ENCODE measurements at places on chromosomes 1 and 21. TPM values are rescaled to one million over a fixed set of nuclear protein-coding genes. Genes with fewer than 3 reads are reported as not detected.

- H3K4me1 ChIP-seq, result no peaks in the 10 kb centered on the region
- no peak for DNase-seq
- H3K36me3 ChIP-seq, result no peaks in the 10 kb centered on the region
- H3K27me3 ChIP-seq, result no peaks in the 10 kb centered on the region
- no peak overlapping the region for H3K4me3 ChIP-seq
Measured at GRCh38 chr1:4017636-4018365, 117.7 kb upstream of the C1orf174 start.

DNA sequence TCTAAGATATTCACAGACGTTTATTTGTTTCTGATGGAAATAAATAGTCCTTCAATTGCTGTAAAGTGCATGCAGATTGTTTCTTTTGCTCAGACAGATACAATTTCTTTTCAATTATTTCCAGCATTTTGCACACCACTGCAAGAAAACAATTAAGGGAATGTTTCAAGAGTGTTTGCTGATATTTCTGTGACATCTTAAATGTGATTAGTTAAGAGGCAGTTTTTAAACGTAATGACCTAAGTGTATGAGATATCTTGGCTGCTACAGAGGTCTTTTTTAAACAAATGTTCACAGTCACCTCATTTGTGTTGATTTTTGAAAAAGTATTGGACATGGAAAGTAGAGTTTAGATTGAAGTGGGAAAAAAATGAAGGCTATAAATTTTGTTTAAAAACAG, 262.3 kb upstream of the BRINP3 start:
- no peaks in the 10 kb centered on the region for H3K4me1 ChIP-seq
- no peak for DNase-seq
- no peak overlapping the region for H3K27ac ChIP-seq
- no peaks in the 10 kb centered on the region for H3K27me3 ChIP-seq
- no peak overlapping the region for H3K4me3 ChIP-seq
- no peaks in the 10 kb centered on the region for H3K36me3 ChIP-seq

- H3K27ac ChIP-seq, result no peak overlapping the region
- H3K4me3 ChIP-seq, result no peak overlapping the region
- no peaks in the 10 kb centered on the region for H3K27me3 ChIP-seq
- DNase-seq, result no peak
Measured at GRCh38 chr1:193884848-193885558, 698.6 kb upstream of the B3GALT2 start.

DNA sequence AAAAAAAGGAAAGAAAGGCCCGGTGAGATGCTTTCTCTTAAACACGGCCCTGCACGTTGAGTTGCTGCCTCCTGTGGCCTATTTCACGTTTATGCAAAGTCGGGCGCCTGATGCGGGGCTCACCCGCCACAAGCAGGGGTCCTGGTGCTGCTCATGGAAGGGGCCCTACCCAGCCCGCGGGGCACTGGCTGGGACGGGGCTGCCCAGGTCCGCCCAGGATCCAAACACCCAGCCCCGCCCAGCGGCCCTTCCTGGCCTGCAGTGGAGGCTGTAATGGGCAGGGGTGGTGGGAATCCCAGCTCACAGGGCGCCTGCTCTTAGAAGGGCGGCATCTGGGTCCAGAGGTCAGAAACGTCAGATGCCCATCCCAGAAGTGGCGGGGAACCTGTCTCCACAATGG, 1.6 kb downstream of the COL6A2 start:
- peaks cover 5% of the 10 kb centered on the region for H3K36me3 ChIP-seq
- DNase-seq, result peak; percentile 55
- H3K4me1 ChIP-seq, result peaks cover 6% of the 10 kb centered on the region

DNA sequence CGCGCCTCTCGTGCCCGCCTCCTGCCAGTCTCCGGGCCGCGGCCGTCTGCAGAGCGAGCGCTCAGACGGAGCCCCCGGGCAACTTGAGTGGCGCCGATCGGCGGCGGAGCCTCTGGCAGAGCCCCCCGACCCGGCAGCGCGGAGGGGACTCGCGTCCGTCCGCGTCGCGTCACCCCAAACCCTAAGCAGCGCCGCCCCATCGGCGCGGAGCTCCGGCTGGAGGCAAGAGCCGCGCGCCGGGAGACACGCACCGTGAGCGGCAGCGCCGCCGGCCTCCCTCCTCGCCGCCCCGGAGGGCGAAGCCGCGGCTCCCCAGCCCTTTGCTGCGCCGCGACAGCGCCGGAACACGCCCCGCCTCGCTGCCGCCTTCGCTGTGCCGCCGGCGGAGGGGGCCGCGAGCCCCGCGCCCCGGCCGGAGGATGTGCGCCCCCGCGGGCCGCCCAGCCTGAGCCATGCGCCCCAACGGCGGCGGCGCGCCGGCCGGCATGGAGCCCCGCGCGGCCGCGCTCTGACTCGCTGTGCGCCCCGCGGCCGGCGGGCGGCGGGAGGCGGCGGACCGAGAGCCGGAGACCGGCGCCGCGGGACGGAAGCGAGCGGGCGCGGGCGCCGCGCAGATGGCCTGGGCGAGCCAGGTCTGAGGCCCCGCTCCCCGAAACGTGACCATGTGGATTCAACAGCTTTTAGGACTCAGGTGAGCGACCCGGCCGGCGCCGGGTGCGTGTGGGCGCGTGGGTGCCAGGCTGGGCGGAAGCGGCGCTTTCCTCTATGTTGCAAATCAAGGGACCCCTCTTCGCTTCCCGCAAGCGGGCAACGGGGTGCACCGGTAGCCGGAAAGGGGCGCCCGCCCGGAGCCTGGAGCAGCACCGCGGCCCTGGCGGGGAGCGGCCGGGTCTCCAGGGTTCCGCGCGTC, 610 bp downstream of the AJAP1 start:
- DNase-seq, result peak; percentile 37
- H3K4me3 ChIP-seq, result no peak overlapping the region
- peaks cover 5% of the 10 kb centered on the region for H3K4me1 ChIP-seq
- H3K27me3 ChIP-seq, result peaks cover 82% of the 10 kb centered on the region
- H3K36me3 ChIP-seq, result no peaks in the 10 kb centered on the region

GRCh38 chr1:95116580-95117206, 462 bp upstream of the TLCD4 start:
- no peaks in the 10 kb centered on the region for H3K36me3 ChIP-seq
- no peaks in the 10 kb centered on the region for H3K27me3 ChIP-seq
- peak; percentile 86 for DNase-seq
- H3K27ac ChIP-seq, result peak overlapping the region; percentile 85
- H3K4me3 ChIP-seq, result peak overlapping the region; percentile 80
- H3K4me1 ChIP-seq, result peaks cover 4% of the 10 kb centered on the region

GRCh38 chr1:231418101-231418740, 3.9 kb downstream of the EGLN1 start:
- H3K36me3 ChIP-seq, result no peaks in the 10 kb centered on the region
- no peak overlapping the region for H3K27ac ChIP-seq
- H3K4me3 ChIP-seq, result no peak overlapping the region
- H3K4me1 ChIP-seq, result peaks cover 25% of the 10 kb centered on the region
- no peak for DNase-seq

DNA sequence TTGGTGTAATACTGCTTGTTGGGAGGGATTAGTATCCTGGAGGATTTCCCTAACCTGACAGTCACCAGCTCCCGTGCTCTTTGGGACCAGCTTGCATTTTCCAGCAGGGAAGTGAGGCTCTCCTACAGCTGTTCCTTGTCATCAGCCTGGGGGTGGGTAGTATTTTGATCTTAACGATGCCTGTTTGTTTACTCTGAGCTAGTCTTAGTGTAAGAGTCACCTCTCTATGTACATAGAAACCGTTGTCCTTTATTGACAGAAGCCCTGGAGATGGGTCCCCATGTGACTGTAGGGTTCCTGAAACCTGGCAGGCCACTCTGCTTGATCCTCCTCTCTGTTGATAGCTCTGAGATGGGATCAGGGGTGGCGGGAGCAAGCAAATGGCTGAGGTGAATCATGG, 58.0 kb downstream of the ACP6 start:
- H3K27ac ChIP-seq, result peak overlapping the region; percentile 73
- peaks cover 11% of the 10 kb centered on the region for H3K4me1 ChIP-seq
- peak; percentile 65 for DNase-seq
- H3K36me3 ChIP-seq, result peaks cover 9% of the 10 kb centered on the region
- H3K27me3 ChIP-seq, result no peaks in the 10 kb centered on the region

The TIAM1 gene
- total RNA-seq, result 10.4 TPM

DNA sequence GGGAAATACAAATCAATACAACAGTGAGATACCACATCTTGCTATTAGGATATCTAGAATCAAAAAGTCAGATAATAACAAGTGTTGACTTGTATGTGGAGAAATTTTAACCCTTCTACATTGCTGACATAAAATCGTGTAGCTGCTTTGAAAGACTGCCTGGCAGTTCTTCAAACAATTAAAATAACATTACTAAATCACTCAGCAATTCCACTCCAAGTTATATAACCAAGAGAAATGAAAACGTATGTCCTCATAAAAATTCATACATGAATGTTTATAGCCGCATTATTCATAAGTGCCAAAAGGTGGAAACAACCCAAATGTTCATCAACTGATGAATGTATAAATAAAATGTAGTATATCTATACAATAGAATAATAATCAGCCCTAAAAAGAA, 164.6 kb downstream of the RASAL2 start:
- H3K4me1 ChIP-seq, result peaks cover 7% of the 10 kb centered on the region
- H3K27me3 ChIP-seq, result no peaks in the 10 kb centered on the region
- DNase-seq, result no peak

GRCh38 chr1:100893718-100894117, 924 bp downstream of the EXTL2 start:
- peaks cover 23% of the 10 kb centered on the region for H3K4me1 ChIP-seq
- H3K27ac ChIP-seq, result peak overlapping the region; percentile 98
- peak overlapping the region; percentile 79 for H3K4me3 ChIP-seq
- no peak for DNase-seq
- H3K27me3 ChIP-seq, result no peaks in the 10 kb centered on the region

DNA sequence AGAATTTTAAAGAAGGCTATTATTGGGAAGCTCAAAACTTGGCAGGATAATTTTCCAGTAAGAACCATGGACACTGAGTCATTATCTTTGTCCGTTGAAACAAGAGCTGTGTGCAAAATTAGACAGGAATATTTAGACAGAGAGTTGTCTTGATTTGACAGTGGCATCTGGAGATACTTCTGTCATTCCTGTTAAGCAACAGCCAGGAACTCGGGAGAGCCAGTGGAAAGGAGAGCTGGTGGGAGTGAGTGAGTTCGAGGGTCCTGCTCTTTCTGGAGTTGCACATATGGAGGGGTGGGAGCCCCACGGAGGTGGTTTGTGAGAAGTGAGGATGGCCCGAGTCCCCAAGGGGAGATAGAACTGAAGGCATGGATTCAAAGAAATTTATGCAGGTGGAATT, 3.1 kb downstream of the COQ8A start:
- peaks cover 30% of the 10 kb centered on the region for H3K4me1 ChIP-seq
- no peak overlapping the region for H3K4me3 ChIP-seq
- no peak overlapping the region for H3K27ac ChIP-seq
- H3K36me3 ChIP-seq, result no peaks in the 10 kb centered on the region

DNA sequence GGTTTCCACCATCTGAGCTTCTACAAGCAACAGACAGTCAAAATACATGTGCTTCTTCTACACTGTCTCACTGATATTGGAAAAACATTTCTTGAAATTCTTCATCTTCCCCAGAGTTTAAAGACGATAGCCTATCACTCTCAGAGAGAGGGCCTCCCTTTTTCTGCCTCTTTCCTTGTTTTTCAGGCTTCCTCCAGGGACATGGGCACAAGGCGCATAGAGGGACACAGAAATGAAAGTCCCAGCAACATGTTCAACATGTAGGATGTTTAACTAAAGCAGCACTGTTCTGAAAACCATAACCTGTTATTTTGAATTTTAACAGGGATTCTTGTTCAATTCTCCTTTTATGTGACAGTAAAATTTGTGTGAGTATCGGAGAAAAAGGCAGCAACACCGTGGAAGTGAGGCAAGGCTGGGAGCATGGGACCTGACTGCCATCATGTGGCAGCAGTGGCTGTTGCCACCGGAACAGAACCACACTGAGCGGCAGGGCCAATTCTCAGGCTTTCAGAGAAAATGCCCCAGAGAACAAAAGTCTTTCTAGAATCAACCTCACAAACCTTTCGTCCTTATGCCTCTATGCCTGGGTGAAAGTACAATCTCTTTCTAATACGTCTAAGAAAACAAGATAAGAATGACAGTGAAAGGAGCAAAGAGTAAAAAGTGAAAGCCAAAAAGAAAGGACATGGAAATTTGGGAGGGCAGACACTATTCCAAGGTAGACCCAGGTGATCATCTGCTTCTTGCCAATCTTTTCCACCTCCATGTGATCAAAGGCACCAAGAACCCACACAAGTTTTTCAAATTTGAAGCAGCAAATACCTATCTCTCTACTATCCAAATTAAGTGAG, 54.5 kb downstream of the PCNX2 start:
- no peaks in the 10 kb centered on the region for H3K36me3 ChIP-seq
- H3K4me1 ChIP-seq, result peaks cover 38% of the 10 kb centered on the region
- H3K4me3 ChIP-seq, result no peak overlapping the region
- peak overlapping the region; percentile 68 for H3K27ac ChIP-seq

- no peak overlapping the region for H3K27ac ChIP-seq
- H3K27me3 ChIP-seq, result no peaks in the 10 kb centered on the region
- DNase-seq, result no peak
- H3K4me3 ChIP-seq, result no peak overlapping the region
- H3K36me3 ChIP-seq, result peaks cover 3% of the 10 kb centered on the region
Measured at GRCh38 chr1:244414543-244414942, 37.2 kb downstream of the ADSS2 start.

The DNASE2B gene
- total RNA-seq, result 0.68 TPM

GRCh38 chr1:20417581-20417980, 68.4 kb downstream of the CAMK2N1 start:
- DNase-seq, result no peak
- H3K4me1 ChIP-seq, result no peaks in the 10 kb centered on the region
- peaks cover 11% of the 10 kb centered on the region for H3K27me3 ChIP-seq

The MAN1C1 gene
- 20.6 TPM for total RNA-seq

DNA sequence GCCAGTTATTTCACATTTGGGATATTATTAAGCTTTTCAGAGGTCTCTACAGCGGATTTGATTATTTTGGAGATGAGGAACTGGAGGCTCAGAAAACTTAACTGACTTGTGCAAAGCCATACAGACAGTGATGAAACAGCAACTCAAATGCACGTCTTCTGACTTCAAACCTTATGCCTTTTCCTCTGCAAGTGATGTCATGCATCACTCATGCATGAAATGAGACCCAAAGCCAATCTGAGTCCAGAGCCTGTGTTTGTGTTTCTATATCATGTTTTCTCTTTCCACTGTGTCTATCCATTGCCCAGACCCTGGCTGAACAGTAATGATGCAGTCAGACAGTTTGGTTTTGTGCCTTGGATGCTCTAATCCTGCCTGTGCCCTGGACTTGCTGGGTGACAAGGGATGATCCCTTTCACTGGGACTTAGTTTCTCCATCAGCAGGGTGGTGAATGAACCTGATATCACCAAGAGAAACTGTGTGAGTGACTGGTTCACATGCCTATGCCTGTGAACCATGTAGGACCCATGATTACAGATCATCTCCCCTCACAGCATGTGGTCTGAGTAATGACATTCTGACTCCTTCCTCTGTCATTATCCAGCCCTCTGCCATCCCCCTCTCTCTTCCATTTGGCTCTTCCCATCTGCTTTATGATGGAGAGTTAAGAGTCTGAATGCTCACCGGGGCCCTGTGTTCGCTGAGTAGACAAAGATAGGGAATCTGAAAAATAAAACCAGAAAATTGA, 33.4 kb downstream of the SLAMF6 start:
- H3K4me3 ChIP-seq, result no peak overlapping the region
- no peaks in the 10 kb centered on the region for H3K27me3 ChIP-seq
- no peak overlapping the region for H3K27ac ChIP-seq
- DNase-seq, result no peak
